ENCODE measurements at places on chromosomes 5 and 9. TPM values are rescaled to one million over a fixed set of nuclear protein-coding genes. Genes with fewer than 3 reads are reported as not detected.

The SMC5 gene
- 15.1 TPM for polyA plus RNA-seq

DNA sequence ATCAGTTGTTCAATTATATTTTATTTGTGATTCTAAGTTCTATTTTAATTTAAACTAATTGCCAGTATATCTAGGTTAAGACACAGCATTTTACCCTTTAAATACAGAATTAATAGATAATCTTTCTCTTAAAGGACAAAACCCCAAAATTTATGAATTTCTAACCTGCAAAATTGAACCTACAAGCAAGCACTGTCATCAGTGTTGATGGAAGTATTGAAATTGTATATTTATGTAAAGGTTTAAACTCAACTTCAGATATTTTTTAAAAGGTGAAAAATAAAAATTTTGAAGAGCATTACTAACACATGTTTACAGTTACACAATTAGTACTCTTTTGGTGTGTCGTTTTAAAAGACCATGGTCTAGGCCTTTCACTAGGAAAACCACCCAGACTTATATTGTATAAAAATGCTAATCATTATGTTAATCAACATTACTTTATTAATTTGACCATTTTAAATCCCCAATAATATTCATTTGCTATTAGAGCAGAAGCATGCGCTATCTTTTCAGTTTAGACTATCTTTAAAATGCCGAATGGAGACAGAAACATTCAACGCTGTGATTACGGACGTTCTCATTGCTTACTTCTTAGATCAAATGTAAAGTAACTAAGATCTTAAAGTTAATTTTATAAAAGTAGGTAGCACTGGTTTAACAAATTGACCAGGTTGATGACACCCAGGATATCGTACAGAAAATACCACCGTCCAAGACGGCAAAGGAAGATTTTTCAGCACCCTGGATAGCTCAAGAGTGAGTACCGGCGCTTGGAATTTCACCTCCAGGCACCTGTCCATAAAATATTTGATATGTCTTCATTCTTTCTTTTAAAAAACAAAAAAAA lies 3.2 kb downstream of the OTP start:
- no peak overlapping the region for H3K27ac ChIP-seq
- H3K4me1 ChIP-seq, result no peaks in the 10 kb centered on the region
- H3K4me3 ChIP-seq, result no peak overlapping the region
- DNase-seq, result no peak
- peaks cover 96% of the 10 kb centered on the region for H3K27me3 ChIP-seq

- no peaks in the 10 kb centered on the region for H3K27me3 ChIP-seq
- no peak for DNase-seq
- H3K4me3 ChIP-seq, result no peak overlapping the region
- H3K36me3 ChIP-seq, result no peaks in the 10 kb centered on the region
- no peak overlapping the region for H3K27ac ChIP-seq
These were observed 985 bp upstream of the WDR38 start for GRCh38 chr9:124852121-124852828.

DNA sequence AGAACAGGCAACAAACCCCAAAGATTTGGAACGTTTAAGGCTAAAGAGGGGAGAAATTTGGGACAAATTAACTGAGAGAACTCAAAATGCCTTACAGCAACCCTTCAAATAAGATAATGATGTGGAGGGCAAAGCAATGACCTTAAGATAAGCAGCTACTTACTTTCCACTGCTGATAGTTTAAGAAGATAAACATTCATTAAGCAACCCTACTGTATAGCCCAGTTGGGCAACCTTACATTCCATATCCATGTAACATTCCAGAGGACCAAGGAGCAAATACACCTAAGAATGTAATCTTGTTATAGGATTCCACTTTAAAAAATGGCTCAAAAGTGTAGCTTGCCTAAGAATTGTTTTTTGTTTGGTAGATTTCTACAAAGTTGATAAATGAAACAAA lies 14.8 kb downstream of the ETF1 start:
- peak; percentile 34 for DNase-seq
- no peaks in the 10 kb centered on the region for H3K27me3 ChIP-seq
- peaks cover 10% of the 10 kb centered on the region for H3K36me3 ChIP-seq
- H3K4me1 ChIP-seq, result peaks cover 11% of the 10 kb centered on the region
- H3K27ac ChIP-seq, result no peak overlapping the region
